ENCODE measurements at places on chromosomes 7 and 10.

DNA sequence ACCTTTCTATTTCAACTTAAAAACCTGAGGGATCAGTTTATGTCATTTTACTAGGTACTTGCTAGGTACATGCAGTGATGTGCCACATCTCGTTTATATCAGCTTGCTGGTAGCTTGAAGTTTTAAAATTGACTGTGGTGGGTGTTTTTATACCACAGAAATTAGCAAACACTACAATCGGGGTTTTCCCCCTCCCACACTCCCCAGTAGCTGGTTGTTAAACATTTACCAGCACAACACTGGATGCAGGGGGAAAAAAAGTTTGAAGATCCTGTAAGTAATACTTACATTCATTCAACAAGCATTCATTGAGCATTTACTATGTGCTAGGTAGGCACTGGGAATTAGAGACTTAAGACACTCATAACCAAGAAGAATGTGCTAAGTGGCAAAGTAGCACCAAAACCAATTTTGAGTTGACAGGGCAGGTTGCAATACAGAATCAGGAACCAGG lies 32.6 kb downstream of the USP6NL start:
- no peak for DNase-seq

DNA sequence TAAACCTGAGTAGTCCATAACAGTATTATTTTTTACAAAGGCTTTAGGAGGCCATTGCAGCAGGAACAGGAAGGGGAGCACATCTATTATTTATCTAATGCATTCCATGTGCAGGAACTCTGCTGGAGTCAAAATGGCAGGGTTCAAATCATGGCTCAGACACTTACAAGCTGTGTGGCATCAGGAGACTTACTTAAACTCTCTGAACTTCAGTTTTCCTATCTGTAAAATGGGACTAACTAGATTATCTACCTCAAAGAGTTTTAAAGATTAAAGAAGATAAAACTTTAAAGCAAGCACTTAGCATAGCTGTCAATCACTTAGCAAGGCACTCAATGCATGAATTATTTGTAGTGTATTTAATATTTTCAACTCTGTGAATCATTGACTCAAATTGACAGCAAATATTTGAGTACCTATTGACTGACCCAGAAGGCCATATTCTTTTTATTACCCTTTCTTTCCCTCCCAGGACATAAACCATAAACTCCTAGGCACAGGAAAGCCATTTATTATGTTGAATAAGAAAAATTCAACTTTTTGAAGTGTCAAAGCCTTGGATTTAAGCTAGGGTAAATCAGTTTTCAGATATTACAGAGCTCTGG lies 115.8 kb upstream of the FAM204A start:
- DNase-seq = no peak

DNA sequence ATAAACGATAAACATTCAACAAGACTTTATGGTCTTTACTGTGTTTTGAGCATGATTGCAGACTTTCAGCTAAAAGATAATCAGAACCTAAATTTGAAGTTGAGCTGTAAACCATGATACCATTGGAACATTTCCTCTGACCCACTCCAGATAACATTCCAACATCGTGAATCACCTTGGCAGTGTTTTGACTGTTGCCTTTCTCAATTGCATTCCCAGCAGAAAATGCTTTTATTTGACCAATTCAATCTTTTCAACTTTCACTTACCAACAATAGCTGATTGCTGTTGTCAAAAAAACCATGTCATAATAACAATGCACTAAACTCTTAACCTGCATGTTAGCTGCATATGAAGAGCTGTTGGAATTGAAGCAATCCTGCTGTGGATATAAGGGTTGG lies 165.5 kb downstream of the MDFIC start:
- no peak for DNase-seq

DNA sequence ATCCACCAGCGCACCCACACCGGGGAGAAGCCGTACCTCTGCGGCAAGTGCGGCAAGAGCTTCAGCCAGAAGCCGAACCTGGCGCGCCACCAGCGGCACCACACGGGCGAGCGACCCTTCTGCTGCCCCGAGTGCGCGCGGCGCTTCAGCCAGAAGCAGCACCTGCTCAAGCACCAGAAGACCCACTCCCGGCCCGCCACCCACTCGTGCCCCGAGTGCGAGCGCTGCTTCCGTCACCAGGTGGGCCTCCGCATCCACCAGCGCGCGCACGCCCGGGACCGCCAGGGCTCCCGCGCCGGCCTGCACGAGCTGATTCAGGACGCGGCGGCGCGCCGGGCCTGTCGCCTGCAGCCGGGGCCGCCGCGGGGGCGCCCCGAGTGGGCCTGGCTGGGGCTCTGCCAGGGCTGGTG lies 17.7 kb downstream of the ZNF775 start:
- no peak for DNase-seq

DNA sequence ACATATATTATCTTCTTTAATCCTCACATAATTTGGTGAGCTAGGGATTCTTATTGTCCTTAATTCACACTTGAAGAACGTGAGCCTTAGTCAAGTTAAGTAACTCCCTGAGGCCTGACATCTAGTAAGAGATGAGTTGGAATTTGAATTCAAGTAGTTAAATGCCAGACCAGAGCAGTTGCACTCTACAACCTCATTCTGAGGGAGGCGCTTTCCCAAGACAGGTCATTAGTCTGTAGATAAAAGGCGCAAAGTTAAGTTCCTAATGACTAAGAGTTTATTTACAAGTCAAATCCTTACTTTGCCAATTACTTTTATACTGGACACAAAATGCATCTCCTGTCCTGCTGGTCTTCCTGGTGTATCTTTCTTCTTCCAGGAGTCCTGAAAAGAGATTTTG lies 3.6 kb upstream of the EXOC6 start:
- DNase-seq = no peak

DNA sequence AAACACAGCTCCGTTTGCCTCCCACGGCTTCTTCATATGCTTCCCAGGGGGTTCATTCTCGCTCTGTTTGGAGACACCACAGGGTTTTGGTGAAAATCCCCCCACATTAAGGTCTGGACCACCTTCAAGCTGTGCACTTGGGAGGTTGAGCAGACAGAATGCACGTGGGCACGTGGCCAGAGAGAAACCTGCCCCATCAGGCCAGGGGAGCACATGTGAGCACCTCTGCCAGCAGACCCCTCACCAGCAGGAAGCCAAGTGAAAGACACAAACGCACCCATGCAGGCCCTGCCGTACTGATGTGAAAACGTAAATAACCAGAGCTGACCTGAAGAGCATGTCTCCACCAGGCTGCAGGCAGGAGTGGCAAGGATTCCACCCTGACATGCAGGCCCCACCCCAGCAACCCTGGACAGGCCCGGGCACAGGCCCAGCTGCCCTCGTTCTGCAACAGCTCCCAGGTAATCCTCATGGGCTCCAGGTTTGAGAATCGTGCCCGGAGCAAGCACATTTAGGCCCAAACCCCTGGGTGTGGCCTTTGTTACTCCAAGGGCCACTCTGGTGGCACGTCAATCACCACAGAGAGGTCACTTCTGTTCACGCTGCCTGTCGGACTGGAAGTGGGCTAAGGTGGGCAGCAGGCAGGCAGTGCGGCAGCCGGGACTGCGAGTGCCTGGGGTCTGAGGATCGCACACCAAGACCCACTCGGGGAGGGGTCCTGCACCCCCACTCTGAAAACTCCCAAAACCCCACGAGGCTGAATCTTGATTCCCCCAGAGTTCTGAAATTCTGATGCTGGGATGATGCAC lies 184.4 kb downstream of the PTPRN2 start:
- no peak for DNase-seq

DNA sequence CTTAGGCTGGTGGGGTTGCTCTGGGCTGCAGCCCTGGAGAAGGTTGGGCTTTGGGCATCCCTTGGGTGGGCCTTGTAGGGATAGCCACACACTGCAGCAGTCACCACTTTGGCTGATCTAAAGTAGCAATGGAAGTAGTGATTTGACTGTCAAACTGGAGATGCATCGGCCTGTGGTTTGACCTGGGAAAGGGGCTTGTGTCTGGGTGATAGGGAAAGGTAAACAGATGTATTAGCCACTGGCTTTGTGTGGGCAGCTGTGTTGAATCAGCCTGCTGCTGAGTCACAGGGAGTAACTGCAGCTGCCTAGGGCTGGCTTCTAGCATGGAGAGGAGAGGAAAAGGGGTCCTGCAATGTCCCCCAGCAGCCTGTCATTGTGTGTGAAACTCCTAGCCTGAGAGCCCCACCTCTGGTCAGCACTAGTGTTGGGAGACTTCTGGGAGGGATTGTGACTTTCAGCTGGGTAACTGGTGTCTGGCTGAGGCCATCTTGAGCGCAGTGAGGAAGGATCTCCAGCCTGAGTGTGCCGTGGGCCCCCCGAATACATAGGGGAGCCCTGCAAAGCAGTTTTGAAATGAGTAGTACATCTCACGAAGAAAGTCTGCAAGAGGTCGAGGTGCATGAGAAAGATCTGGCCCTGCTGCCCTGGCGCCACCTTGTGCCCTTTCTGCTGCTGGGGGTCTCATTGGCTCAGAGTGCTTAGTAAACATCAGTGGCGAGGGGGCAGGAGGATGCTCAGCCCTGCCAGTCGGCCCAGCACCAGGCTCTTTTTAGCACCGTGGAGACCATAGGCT lies 117.3 kb downstream of the FANK1 start:
- no peak for DNase-seq

DNA sequence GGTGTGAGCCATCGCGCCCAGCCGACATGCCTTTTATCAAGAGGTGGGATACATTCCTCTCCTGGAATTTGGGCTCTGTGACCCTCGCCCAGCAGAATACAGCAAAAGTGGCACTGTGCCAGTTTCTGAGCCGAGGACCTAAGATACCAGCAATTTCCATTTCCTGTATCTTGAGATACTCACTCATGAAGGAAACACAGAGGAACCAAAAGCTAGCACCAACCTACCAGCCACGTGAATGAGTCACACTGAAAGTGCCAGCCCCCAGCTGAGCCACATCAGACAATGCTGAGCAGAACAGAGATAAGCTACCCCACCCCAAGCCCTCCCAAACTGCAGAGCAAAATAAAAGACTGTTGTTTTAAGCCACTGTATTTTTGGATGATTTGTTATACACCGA lies 56.3 kb downstream of the CACUL1 start:
- peak; percentile 93 for DNase-seq

DNA sequence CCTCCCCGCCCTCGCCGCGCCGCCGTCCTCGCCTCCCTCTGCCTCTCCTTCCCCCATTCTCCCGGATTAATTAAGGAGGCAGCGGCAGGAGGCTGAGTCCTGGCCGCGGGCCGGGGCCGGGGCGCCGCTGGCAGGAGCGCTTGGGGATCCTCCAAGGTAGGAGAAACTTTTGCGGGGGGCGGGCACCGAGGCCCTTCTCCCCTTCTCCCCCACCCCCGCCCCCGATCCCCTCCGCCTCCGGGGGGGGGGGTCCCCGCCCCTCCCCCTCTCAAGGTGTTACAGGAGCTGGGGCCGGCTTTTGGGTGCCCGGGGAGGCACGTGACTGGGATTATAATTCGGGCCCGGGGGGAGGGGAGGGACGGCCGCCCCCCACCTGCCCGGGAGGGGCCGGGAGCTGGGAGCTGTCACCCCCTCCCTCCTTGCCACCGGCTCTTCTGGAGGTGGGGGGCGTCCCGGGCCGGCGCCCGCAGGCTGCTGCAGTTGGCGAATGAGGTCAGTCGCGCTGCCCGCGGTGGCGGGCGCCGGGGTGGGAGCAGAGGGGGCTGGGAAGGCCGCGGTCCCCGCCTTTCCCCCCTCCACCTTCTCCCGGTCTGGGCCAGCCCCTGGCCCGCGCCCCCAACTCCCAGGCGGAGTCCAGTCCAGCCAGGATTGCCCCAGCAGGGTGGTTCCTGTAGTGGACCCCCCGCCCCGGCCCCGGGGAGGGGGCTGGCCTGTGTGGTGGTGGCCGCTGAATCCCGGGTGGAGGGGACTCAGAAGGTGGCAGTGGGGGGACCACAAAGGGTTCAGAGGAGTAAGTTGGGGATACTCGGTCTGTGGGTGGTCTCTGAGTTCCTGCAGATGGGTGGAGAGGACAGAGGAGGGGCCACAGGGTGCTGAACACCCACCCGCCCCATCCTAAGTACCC lies 567 bp downstream of the GTF2IRD1 start:
- DNase-seq = no peak

DNA sequence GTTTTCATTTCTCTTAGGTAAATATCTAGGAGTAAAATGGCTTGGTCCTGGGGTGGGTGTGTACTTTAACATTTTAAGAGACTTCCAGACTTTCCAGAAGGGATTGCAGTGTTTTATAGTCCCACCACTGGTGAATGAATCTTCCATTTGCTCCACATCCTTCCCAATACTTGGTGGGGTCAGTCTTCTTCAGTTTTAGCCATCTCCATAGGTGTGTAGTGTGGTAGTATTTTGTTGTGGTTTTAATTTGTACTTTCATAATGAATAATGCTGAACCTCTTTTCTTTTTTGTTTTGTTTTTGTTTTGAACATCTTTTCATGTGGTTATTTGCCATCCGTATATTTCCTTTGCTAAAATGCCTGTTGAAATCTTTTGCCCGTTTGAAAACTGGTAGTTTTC lies 86.4 kb downstream of the ANKRD61 start:
- no peak for DNase-seq

DNA sequence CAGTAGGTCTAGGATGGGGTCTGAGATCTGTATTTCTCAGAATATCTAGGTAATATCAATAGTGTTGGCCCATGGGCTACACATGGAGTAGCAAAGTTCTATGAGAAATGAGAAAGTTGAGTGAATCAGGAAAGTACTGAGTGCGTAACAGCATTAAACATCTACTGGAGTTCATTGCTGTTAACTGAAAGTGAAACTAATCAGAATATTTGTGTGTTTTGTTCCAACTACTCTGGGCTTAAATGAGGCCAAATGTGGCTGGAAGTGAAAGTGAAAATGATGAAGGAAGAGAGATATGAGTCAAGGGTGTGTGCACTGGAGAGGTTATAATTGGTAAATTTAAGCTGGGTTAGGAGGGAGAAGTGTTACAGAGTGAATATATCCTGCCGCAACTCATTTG lies 46.5 kb downstream of the TMEM106B start:
- peak; percentile 89 for DNase-seq

GRCh38 chr10:98267894-98268693 lies at the start of gene LOXL4:
Gene LOXL4, minus strand, starts transcription at chr10:98268194. Its CDS starts 5,175 bp downstream, at chr10:98263019.
- no peak for DNase-seq

- DNase-seq = no peak
These were observed 55.6 kb upstream of the CAMK2B start for GRCh38 chr7:44380831-44381493.

DNA sequence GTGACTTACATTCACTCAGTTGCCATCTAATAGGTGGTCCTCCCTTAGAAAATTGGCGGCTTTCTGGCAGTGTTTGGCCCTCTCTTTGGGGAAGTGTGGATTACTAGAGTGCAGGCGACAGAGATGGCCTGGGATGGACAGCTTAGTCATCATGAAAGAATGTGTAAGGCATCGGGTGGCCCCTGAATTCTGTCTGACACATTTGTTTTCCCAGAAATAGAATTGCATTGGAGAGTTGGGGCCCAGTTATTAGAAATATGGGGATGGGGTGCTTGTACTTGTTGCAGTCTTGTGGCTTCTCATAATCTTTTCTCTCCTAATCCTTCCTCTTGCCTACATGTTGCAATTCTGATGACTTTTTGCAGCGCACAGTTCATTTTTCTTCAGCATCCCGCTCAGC lies 13.8 kb downstream of the TCF7L2 start:
- no peak for DNase-seq

DNA sequence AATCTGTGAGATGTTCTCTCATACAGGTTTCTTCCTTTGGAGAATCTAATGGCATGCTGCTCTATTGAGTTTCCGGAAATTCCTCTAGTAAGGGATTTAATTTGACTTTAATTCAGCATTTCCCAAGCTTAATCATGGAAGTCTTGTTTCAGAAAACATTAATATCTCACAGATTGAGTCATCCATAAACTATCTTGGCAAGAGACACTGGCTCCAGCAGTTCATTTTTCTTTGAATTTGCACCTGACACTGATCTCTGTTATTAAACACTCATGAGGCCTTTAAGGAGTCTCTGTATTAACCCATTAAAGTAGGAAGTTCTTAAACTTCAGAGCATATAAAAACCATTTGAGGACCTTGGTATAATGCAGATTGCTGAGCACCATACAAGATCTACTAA lies 3.6 kb upstream of the ITGB8 start:
- DNase-seq = no peak

Measured in CD4-positive, alpha-beta T cell treated with Interleukin-4 for 4 hours (primary cell).